ENCODE measurements at places on chromosomes 7 and 10.

DNA sequence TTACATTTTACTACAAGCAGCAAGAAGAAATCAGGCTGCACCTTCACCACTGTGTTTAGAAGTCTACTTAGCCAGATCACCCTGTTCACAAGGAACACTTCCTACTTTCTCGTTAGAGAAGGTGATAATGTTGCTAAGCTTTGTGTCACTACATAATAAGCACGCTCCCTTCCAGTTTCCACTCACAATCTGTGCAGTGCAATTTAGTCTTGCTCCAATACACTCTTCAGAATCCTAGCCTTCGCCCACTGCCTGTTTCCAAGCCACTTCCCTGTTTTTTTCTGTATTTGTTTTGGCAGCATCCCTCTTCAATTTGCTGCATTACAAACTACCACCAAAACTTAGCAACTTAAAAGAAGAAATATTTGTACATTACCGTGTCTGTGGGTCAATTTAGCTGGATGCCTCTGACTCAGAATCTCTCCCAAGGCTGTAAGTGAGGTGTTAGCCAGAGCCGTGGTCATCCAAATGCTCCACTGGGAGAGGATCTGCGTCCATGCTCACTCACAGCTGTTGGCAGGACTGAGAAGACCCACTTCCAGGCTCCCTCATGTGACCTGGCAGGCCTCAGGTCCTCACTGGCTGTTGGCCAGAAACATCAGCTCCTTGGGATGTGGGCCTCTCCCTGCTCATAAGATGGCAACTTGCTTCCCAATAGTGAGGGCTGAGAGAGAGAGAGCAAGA is 110.4 kb downstream of the PON1 start:
- DNase-seq: no peak

- DNase-seq: no peak
Observed at GRCh38 chr7:155762036-155762435, 50.2 kb downstream of the SHH start.

DNA sequence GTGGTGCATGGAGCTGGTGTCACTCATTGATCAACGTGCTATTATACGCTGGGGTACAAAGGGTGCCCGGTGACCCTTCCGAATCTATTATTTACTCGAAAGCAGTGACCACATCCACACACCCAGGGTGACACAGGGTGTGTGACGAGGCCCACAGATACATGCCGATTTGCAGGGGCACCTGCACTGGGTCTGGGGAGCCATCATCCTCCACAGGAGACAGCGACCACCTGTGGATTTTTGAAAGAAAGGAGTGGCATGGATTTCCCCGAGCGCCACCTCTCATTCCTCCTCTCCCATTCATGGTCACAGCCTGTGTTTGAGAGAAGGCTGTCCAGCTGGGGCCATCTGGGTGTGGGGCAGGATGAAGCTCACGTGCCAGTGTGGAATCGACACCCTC is 249.7 kb downstream of the PAXIP1 start:
- DNase-seq: no peak

GRCh38 chr10:68348265-68348741 is 15.6 kb upstream of the PBLD start:
- DNase-seq: peak; percentile 32

DNA sequence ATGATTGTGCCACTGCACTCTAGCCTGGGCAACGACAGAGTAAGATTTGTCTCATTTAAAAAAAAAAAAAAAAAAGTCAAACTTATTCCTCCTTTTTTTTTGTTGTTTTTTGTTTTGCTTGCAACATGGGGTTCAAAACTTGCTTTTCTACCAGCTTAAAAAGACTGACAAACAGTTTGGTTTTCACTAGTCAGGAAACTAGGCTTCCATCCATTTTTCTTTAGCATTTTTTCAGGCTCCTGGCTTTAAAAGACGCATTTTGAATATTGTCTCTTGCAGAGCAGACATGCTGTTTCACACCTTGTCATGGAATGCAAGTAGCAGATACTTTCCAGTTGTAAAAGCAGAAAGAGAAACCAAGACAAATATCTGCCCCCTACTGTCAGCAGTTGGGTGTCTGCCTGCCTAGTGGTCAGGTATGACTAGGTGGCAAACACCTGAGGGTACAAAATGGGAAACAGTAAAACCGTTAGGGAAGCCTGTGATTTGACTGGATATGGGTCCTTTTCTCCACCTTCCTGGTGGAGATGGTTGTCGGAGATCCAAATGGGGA is 139.9 kb downstream of the CCDC71L start:
- no peak for DNase-seq

DNA sequence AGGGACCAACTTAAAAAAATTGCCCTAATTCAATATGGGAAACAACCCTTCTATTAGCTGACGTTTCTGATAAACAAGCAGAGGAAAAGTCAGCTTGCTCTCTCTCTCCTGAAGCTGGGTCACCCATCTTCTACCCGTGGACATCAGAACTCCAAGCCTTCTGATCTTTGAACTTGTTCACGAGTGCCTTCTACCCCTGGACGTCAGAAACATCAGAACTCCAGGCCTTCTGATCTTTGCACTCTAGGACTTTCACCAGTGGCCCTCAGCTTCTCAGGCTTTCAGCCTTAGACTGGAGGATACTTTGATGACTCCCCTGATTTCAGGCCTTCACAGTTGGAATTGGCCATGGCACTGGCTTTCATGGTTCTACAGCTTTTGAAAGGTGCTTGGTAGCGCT is 41.8 kb downstream of the AKR1C8 start:
- no peak for DNase-seq

DNA sequence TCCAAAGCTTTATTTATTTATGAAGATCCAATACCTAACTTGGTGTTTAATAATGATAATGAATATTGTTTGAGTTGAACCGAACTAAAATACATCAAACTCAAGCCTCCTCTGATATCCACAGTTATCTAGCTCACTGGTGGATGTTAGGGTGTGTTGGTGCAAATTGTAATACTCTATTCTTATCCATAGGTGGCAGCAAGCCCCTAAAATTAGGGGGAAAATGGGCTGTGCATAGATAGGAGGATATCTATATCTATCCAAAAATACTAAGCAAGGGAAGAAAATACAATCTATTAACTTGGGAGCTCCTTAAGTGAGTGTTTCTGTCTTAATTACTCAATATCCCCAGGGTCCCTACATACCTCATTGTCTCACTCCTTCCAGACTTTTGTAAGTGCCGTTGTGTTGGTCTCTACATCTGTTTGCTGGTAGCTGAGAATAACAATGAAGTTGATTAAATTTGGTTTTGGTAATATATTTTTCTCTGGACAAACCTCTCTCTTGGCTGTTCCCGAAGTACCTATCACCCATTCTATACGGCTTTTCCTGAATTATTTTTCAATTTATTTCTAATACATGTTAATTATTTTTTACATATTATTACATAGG is 55.0 kb upstream of the VWDE start:
- DNase-seq: no peak

DNA sequence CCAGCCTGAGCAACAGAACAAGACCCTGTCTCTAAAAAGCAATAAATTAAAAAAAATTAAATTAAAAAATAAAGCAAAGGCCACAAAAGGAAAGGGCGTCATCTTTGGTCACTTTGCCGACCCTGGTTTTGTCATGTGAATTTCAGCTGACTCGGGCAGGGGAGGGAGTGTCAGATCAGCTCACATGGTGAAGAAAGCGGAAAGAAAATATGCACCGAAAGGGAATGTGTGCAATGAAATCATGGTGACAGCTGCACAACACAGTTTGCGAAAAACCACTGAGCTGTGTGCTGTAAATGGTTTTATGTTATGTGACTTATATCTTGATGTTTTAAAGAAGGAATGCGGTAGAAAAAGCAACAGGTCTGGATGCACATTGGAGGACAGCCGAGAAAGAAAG is 39.8 kb downstream of the RCC1L start:
- no peak for DNase-seq

GRCh38 chr7:104627516-104627915 is 299.1 kb downstream of the LHFPL3 start:
- DNase-seq: no peak

- no peak for DNase-seq
Observed at GRCh38 chr7:131034166-131034881, 293.4 kb upstream of the MKLN1 start.

GRCh38 chr7:48250441-48250951 is 79.2 kb downstream of the ABCA13 start:
- DNase-seq: no peak

DNA sequence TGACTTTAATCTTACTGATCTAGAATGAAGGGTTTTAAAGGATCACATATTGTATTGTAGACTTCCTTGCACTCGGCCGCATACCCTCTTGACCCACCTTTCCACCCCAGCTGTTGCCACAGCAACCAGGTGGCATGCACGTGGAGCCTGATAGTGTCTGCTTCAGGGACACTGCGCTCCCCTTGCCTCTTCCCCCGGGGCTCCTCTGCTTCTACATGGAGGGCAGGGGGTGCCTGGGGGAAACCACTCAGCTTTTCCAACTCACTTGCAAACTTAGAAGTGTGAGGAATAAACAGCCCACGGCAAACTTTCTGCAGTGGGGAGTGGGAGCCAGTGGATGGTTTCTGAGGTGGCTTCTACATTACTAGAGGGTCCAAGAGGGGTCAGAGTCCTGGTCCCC is 458.6 kb downstream of the PLXNA4 start:
- no peak for DNase-seq

GRCh38 chr7:3310884-3311283 is 9.8 kb downstream of the SDK1 start:
- no peak for DNase-seq

DNA sequence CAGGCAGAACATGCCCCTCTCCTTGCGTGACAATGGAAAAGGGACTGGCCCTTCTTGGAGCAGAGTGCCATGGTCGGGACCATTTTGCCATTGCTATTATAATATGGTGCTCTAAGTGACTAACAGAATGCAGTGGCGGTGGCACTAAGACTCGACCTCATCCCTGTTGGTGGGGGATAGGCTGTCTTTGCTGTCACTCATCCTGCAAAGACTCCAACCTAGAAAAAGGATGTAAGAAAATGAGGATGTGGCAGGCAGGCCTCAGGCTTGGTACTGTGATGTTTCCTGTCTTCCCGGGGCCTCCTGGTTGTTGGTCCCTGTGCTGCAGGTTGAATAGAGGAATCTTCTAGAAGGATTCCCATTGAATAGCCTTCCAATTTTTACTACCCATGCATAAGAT is 18.6 kb downstream of the BLNK start:
- no peak for DNase-seq

- DNase-seq: no peak
Observed at GRCh38 chr7:76300166-76300731, 2.2 kb upstream of the HSPB1 start.

- no peak for DNase-seq
Observed at GRCh38 chr7:95536656-95537311, 51.0 kb downstream of the ASB4 start.

DNA sequence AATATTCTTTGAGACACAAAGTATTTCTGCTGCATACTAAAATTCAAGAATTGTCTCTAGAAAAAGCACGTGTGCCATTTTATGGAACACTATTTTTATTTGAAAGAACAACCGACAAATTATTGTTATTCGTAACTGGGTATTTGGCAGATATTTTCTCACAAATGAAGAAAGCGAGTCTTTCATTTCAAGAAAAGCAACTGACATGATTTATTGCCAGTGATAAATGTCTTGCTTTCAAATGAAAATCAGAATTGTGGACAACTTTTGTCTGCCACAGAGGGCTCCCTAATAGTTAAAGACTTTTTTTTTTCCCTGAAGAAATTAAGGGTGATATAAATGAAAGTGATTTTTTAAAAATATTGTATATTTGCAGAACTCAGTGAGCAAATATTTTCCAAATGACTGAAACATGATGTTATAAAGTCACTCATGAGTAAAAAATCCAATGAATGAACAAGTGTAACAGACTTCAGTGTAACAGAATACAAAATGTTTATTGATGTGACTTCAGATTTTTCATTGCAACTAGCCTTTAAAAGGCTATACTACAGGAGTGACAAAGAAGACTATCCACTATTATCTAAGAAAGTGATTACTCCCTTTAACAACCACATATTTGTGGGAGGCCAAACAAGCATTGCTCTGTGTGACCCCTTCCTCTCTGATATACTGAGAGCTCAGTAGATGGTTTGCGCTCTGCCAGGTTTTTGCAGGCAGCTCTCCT is 49.0 kb upstream of the SEMA3E start:
- DNase-seq: no peak

DNA sequence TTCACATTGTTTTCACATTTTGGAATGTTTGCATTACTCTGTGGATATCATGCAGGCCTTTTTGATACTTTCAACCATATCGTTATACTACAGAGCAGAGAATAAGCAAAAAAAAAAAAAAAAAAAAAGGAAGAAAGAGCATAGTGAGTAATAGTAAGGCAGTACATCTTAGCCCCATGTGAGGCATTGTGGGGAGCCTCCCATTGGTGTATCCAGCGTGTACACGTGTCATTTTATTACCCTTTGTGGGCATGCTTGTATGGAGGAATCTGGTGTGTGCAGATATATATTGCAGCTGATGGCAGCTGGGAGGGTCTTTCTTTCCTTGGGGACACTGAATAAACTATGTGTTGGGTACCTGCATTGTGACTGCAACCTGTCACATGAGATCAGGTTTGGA is 19.6 kb downstream of the R3HCC1L start:
- DNase-seq: no peak

All from stimulated activated naive CD8-positive, alpha-beta T cell treated with anti-CD3 and anti-CD28 coated beads, Interleukin-15, amount 100 ng/mL, for 72 hours (primary cell).